ENCODE measurements at places on chromosomes 7 and 10. TPM values are rescaled to one million over a fixed set of nuclear protein-coding genes. Genes with fewer than 3 reads are reported as not detected.

The IGF2BP3 gene
- total RNA-seq: 0.78 TPM

The OR13A1 gene
- total RNA-seq: 1.4 TPM

The PLXNA4 gene
- total RNA-seq: 7.6 TPM

The ACTR3C gene
- 18.2 TPM for total RNA-seq

The CHN2 gene
- 34.2 TPM for total RNA-seq

The OR9A2 gene
- not detected for total RNA-seq

The GFRA1 gene
- 4.1 TPM for total RNA-seq

The ZNF479 gene
- total RNA-seq: not detected

The TMEM139 gene
- total RNA-seq: 34.0 TPM

The SPDYE5 gene
- 0.39 TPM for total RNA-seq

The TWNK gene
- 13.7 TPM for total RNA-seq

The AQP1 gene
- total RNA-seq: 373 TPM

The TMEM270 gene
- not detected for total RNA-seq

The ADAM12 gene
- 12.3 TPM for total RNA-seq

The RINT1 gene
- 17.2 TPM for total RNA-seq

The GRM3 gene
- not detected for total RNA-seq

The SPACDR gene
- total RNA-seq: not detected

The SSC4D gene
- 0.70 TPM for total RNA-seq

DNA sequence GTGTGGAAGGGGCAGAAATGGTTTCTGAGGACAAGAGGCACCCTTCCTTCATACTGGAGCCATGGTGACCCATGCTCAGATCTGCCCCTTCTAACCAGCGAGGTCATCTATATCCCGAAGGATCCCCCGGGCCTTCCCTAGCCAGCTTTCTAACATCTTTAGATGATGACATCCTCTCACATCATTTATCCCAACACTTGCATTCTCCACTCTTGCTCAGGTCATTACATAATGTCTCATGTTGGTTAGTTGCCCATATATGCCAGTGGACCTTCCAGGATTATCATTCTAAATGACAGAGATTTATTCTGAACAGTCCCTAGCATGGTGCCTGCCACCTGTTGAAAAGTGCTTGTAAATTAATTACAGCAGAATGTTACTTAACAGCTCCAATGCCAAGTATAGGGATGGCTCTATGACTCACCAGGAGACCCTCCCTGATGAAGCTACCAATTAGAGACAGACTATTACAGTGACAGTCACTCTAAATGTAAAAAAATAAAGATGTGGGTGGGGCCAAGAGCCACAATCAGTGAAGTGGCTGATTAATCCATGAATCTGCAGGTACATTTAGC, 22.6 kb upstream of the ABLIM1 start:
- DNase-seq: no peak

GRCh38 chr7:116862951-116863670, 724 bp downstream of the CAPZA2 start:
- DNase-seq: no peak

DNA sequence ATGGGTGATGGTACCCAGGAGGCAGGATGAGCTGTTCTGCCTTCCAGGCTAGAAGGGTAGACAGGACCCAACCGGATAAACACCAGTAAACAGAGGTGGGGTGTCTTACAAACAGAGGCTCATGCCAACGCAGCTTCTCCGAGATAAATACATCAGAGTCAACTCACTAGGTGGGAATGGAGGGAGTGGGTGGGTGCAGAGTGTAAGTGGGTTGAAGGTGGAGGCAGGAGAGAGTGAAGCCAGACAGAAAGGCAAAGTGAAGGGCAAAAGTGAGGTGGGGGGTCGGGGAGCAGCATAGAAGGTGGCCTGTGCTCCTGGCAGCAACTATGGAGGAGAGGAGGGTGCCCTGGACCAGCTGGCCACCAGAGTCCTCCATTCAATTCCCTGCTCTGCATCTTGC, 40.4 kb upstream of the COL13A1 start:
- DNase-seq: no peak

DNA sequence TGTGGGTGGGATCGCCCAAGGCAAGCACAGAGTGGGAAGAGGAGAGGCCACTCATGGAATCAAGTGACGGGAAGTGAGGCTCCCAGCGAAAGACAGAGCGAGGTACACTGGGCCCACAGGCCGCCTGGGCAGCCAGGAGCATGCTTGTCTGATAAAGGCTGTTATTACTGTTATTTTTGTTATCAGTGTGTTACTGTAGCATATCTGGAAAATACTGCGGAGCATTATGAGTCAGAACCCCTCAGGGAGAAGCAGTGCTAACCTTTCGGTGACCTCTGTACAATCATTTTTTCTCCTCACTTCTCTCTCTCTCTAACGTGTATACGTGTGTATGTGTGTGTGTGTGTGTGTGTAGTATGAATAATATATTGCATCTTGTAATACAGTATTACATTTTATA, 3.8 kb upstream of the TCERG1L start:
- DNase-seq: no peak

DNA sequence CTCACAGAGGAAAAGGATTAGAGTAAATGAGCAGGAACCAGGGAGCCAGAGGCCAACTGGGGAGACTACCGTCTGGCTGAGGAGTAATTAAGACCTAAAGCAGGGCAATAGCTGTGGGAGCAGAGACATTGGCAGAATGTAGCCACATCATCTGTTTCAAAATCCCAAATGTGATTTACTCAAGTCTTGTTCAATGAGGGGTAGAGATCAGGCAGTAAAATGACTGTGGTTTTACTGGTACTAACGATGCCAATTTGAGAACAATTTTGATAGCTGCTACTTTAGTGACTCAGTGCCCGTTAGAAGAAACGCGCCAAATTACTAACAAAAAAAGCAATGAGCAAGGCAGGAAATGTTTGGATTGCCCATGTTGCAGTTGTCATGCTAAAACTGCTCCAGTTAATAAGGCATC, 12.7 kb upstream of the MIOS start:
- DNase-seq: no peak

GRCh38 chr7:5424749-5425506, 1.3 kb upstream of the TNRC18 start:
- DNase-seq: peak; percentile 65

DNA sequence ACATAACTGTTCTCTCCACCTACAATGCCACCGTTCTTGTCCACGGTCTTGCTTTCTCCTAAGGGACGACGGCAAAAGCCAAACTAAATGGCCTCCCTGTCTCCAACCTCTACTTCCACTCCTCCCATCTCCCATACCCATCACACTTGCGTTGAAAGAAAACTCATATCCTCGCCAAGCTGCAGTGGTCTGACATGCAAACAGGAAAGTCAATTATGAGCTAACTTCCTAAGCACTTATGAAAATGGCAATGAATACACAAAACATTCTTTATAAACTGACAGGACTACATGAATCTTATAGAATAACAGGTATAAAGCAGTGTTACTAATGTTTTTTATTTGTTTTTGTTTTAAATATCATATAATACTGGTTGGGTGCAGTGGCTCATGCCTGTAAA, 46.4 kb downstream of the TYW1B start:
- DNase-seq: no peak

GRCh38 chr7:767580-767940, 40.5 kb upstream of the PRKAR1B start:
- DNase-seq: no peak

DNA sequence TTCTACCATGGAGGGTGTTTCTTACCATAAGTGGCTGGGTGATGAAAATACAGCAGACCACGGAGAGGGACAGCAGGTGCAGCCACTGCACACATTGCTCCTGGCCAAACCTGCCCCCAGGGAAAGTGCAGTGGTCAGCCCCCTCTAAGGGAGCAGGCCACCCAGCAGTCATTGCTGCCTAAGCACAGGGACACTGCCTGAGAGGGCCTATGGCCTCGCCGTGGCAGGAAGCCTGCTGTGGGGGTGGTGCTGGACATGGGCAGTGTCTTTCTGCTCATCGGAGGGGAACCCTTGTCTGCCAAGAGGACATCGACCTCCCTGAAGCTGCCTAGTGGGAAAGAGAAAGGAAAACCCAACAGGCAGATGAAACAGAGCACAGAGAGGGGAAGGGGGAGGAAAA, 118.3 kb downstream of the PKD1L1 start:
- no peak for DNase-seq

- DNase-seq: no peak
Measured at GRCh38 chr7:23404546-23405239, 65.6 kb downstream of the IGF2BP3 start.

DNA sequence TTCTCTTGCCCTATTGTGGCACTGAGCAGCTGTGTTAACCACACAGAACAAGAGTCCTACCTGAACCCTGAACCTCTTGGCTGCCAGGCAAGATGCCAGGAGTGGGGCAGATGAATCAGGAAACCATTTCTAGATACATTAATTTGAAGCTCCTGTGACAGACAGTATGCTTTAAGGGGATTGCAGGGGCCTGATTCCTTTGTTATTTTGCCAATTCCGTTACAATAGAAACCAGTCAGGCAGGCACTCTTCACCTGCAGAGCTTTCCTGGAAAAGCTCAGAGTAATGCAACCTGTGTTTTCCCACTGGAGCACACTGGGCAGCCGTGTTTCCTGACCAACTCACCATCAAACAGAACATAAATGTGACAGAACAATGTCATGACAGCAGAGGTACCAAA, 233.1 kb downstream of the BMPER start:
- DNase-seq: no peak

DNA sequence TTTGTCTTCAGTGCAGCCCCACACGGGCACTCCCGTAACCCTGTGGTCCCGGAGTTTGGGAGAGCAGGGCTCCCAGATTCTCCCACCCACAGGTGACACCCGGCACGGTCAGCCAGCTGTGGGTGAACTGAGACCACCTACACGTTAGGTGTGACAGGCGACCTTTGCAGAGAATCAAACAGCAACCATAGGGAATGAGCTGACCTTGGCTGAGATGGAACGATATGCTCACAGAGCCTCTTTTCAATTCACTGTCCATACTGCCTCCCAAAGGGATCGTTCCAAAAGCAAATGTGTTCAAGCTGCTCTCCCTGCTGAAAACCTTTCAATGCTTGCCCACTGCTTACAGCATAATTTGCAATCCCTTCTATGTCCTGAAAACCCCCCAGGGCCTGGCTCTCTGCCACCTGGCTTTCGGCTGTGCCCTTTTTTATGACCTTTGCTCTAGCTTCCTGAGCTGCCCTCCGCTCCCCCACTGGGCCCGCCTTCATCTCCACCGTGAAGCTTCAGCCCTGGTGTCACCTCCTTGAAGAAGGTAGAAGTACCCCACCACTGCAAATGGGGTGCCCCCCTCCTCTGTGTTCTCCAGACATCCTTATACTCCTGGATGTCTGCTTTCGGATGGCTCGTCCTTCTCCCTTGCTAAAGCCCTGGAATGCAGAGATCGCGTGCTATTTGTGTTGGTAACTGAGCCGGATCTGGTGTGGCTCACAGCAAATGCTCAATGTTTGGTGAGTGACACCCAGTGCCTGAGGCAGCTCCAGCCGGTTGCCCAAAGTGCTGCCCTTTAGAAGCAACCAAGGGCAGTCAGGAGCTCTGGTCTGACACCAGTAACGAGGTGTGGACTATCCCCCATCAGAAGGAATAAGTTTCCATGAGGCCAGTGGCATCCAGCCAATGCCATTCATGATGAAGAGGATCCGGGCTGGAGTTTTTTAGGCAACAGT, 90.4 kb downstream of the KIAA1549 start:
- no peak for DNase-seq

GRCh38 chr7:128919241-128919640, 8.7 kb upstream of the KCP start:
- no peak for DNase-seq

GRCh38 chr10:12807096-12807755, 194.3 kb downstream of the CCDC3 start:
- no peak for DNase-seq

- no peak for DNase-seq
Measured at GRCh38 chr7:158814637-158815036, 14.7 kb downstream of the ESYT2 start.

GRCh38 chr7:47423196-47423595, 158.7 kb downstream of the TNS3 start:
- no peak for DNase-seq

DNA sequence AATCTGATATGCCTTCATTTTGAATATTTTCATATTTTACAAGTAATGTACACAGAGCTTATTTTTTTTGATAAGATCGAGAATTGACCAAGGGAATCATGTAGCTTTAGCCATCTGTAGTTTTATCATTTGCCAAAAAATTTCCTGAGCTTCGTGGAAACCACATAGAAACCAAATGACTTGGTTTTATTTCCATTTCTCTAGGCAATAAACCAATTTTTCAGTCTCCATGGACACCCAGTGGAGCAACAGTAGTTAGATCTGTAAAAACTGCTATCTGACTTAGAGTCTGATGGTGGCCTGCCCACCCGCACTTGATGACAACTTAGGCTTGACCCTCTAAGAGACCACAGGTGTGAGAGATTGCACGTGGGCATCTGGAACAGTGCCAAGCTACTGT, 127.8 kb upstream of the CDK6 start:
- no peak for DNase-seq

- DNase-seq: peak; percentile 68
Measured at GRCh38 chr7:29684787-29685650, 121.3 kb upstream of the WIPF3 start.

GRCh38 chr7:98287486-98287959, 6.0 kb downstream of the BRI3 start:
- DNase-seq: peak; percentile 73

DNA sequence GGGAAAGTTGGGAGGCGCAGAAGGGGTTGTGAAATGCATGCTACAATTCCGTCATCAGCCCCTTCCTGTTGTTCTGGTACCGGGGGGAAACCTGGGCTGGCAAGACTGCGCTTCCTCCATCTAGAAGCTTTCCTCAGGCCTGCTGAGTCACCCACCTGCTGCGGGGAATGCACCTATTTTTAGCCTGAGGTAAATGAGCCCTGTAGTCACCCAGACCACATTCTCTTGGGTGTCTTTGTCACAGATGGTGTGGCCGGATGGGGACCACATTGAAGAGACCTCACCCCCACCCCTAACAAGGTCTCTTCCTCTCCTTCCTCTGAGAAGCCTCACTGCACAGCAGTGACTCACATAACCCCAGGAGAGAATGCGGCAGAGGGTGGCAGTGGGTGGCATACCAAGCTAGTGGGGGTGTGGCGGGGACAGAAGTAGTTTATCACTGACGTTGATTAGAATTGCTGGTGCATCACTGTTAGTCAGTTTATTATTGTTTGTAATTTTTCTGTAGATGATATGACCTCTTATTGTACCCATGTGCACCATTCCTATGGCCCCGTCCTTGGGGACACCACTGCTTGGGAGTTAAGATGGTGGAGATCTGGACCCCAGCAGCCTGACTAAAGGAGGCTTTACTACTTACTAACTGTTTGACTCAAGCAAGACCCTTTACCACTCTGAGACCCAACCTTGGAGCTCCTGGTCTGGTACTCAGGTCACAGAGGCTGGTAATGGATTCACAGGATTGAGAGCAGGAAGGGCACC, 83.0 kb upstream of the DUSP5 start:
- peak; percentile 81 for DNase-seq

GRCh38 chr10:30185341-30185740, 126.0 kb upstream of the JCAD start:
- no peak for DNase-seq

All from ureter (tissue), 1 donor.